NB4 (cell line): ENCODE measurements at places on chromosomes 3 and 15.

DNA sequence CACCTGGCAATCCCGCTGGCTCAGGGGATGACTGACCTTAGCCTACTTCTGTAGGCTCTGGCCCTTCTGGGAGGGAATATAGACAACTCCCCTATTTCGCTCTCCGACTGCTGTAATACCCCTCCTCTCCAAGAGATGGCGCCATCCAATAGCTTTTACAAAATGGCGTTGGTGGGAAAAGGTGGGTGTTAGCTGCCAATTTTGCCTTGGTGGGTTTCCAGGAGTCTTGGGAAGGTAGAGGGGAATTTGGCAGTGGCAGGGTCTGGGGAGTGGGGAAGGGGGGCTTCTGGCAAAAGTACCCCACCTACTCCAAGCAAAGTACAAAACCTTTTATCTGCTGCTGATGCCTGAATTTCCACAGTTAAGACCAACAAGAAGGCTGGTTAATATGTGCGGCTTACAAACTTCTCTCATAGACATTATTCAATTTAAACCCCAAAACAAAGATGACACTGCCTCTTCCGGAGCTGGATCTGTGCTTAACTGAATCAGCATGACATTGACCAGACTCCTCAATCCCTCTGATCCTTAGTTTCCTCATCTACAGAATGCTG is 62.1 kb downstream of the RASGRF1 start:
- DNase-seq: peak; percentile 66

DNA sequence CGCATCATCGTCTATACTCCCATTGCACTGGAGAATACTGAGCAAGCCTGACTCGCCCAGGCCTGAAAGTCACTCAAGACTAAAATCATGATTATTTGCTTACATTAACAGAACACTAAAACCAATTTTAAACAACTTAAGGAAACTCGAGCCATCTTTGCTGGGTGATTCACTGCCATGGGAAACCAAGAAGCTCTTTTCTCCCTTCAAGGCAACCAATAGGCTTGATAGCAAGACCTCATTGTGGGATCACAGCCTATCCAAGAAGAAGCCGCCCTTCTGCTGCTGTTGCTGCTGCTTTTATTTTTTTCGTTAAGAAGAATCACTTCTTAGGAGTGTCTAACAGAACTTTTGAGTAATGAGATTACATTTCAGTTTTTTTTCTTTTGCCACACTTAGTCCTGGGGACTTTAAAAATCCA is 479.4 kb downstream of the FOXP1 start:
- DNase-seq: no peak

DNA sequence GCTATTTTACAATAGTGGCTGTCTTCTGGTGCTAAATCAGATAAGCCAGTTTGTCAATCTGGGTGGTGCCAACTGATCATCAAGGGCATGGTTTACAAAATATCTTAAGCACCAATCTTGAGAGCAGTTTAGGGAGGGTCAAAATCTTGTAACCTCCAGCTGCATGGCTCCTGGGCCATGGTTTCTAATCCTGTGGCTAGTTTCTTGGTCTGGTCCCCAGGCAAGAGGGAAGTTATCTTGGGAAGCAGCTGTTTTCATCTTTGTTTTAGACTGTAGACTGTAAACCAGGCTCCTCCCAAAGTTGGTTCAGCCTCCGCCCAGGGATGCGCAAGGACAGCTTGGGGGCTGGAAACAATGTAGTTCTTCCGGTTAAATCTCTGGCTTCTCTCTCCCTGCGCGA is 166.8 kb downstream of the IL1RAP start:
- no peak for DNase-seq

DNA sequence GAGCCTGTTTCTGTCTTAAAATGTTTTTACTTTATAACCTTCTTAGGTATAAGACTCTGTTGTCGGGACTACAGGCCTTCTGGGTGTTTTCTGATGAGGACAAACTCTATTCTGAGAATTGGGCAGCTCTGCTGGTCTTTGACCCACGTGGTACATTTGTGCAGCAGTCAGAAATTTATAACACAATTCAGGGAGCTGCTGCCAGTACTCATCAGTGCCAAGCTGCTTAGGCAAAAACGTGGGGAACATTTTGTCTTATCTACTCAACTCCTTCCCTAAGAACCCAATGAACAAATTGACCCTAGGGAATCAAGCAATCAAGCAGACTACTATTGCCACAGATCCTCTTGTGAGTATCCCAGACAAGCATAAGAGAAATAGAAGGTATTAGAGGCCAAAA is 180.7 kb upstream of the PDZRN3 start:
- no peak for DNase-seq

GRCh38 chr15:55403531-55403930 is 4.6 kb downstream of the CCPG1 start:
- DNase-seq: peak; percentile 89

DNA sequence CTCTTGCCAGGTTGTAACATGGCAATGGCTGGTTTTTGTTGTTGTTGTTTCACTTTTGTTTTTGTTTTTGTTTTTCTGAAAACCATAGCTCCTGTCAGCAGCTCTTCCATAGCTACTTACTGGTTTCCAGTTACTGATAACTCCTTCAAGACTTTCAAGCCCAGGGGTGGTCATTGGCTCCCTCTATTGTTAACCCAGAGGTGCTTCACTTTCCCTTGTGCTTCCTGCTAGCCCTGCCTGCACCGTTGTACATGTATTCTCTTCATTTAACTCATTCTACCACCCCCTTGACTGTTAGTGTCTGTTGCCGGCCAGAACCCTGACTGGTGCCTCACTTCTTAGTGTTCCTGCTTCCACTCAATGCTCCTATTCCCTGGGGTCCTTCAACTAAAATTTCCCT is 4.2 kb upstream of the TRAT1 start:
- peak; percentile 34 for DNase-seq

GRCh38 chr3:149547954-149548668 is 73.6 kb downstream of the TM4SF4 start:
- no peak for DNase-seq

DNA sequence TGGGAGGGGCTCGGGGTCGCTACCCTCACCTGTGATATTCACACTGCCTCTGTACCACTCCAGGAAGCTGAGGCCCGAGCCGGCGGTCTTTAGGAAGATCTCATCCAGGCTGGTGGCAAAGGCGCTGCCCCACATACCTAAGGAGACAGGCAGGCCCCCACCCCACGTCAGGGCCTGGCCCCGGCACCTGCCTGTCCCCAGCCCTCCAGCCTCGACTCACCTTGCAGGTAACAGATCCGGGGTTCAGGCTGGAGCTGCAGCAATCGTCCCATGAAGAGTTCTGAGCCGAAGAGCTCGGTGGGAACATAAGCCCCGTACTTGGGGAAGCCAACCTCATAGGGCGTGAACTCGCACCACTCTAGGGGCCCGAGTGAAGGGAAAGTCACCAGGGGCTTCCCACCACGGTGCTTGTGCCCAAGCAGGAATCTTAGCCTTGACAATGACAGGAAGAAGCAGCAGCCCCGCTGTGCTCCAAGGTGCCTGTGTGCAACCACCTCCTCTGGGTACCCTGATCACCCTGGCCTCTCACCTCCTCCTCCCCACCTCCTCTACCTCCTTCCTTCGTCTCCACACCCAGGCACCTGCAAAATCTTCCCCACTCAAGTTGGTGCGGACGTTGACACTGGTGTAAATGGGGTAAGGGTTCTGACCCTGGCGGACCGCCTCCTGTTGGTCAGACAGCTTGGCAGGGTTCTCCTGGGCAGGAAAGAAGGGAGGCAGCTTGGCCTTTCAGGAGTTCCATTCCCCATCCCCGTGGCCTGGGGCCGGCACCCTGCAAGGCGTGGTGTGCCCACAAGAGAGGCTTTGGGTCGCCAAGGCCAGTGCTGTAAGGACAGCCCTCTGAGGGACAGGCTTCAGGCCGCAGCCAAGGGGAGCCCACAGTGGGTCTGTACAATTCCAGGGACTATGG is 10.6 kb downstream of the PLA2G4F start:
- no peak for DNase-seq

DNA sequence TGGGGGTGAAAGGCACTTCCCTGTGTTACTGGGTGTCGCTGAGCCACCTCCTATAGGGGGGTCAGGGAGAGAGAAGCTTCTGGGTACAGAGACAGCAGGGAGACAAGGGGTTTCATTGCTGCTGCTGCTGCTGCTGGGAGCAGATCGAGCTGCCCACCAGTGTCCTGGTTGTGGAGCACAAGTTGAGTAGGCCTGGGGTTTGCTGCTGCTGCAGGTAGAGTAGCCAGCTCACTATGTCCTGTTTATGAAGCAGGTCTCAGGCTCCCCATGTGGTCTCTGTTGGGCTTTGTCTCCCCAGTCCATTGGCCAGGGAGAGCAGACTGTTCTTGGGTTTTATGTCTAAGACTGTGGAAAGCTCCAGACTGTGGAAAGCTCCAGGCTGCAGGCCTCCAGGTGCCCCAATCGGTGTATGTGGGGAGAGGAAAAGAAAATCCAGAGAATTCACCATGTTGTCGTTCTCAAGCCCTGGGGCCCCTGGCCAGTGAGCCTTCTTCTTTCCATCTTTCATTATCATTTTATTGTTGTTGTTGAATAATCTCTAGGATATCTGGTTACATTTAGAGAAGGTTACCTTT is 157.8 kb downstream of the ADAMTS17 start:
- DNase-seq: no peak

DNA sequence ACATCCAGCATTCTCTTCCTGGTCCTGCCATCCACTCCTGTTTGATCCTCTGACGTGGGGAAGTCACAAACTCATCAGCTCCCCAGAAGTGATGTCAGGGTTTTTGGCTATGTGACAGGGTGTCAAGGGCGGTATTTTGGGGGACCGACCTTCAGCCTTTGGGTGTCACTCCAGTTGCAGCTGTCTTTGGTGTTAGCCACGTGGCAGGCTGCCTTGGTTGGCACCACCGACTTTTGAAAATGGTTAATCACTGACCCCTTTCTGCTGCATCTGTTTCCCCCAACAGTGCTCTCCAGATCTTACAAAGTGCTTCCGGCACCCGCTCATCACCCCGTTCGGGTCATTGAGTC is 86.6 kb downstream of the TRAK1 start:
- no peak for DNase-seq

GRCh38 chr15:97234851-97235610 is 725.5 kb upstream of the ARRDC4 start:
- peak; percentile 75 for DNase-seq

DNA sequence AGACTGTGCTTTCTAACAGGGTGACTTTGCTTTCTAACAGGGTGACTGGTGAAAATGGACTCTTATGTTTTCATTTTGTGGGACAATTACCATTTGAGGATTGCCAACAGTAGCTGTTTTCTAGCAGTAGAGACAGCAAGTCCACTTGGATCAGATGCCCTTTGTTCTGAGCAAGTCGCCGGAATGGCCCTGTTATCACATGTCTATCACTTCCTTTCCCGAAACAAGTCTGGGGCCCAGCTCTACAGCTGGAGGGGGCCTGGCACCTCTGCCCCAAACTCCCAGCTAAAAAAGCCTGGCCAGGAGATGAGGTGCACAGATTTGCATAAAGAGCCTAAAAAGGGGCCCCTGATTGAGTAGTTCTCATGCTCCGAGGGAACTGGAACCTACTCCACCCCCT is 44.6 kb downstream of the THBS1 start:
- DNase-seq: no peak

DNA sequence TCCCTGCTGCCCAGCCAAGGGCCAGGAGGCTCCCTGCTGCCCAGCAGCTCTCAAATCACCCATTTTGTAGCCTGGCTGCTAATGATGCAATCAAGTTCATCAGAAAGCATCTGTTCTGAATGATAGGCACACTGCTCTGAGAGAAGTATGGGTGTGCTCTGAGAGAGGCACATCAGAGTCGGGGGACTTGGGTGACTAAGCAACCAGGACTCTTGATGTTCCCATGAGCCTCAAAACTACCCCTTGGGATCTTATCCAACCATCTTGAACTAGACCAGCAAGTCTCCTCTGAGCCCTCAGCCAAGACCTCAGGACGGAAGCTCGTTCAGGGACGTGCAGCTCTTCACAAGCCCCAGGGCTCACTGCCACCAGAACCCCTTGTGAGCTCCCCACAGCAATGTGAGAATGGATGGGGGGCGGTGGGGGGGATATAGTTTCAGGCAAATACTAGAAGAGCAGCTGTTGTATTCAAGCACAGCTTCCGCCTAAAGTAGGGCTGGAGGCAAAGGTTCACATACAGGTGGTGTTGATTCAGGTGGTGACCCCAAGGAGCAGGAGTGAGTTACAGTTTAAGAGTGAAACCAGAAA is 52.2 kb upstream of the HES1 start:
- DNase-seq: no peak

DNA sequence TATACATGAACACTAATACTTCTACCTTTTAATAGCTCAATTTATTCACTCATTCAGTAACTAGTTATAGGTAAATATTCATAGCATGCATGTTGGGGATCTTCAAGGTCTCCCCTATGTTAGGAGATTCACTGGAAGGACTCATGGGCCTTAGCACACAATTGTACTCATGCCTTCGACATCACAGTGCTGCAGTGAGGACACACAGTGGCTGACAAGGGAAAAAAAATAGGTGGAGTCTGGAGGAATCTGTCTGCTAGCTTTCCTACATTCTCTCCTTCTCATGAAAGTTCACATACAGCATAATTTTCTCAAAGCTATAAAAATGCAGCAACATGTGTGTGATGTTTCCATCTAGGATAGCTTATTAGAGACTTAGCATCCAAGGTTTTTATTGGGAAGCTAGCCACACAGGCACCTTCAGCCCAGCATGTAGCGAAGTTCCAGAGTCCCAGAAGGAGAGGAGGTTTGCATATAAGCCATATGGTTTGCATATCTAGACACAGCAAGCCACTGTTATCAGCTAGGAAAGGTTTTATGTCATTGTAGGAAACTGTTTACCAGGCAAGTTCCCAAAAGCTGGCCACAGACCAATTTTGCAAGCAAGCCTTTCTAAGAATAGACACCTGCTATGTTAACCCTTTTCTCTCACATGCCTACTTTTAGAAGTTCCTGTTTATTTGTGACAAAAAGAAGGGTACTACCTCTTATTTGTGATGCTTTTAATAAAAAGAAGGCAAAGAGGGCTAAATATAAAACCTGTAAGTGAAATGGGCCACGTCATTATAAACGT is 46.4 kb downstream of the MORC1 start:
- peak; percentile 2 for DNase-seq

DNA sequence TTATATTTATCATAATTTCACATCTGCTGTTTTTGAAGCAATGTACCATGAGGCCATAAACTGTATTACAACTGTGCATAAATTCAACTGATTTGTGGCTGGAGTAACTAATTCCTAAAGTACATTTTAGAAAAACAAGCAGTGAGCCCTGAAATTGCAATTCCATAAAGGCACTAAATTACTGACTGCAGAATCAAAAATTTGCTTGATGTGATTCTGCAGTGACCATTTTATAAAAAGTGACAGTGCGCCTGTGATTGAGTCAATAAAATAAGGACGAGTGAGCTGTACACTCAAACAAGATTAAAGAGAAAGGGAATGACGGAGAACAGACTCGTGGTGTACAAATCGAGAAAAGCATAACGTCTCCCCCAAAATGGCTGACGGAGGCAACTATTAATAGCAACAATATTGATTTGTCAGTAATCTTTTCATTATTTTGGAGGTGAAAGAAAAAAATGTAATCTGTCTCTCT is 121.4 kb upstream of the MEIS2 start:
- no peak for DNase-seq

GRCh38 chr15:78933823-78934654 is 10.8 kb downstream of the CTSH start:
- no peak for DNase-seq

GRCh38 chr15:66581972-66582537 is 16.3 kb upstream of the LCTL start:
- peak; percentile 28 for DNase-seq

GRCh38 chr3:80283783-80284182 is 516.0 kb upstream of the ROBO1 start:
- no peak for DNase-seq

- DNase-seq: no peak
These were observed 152.0 kb downstream of the ATP10A start for GRCh38 chr15:25711164-25711563.
